Activated CD8-positive, alpha-beta memory T cell treated with anti-CD3 and anti-CD28 coated beads, Interleukin-2, amount 50 U/mL, for 4 hours (primary cell): ENCODE measurements at places on chromosomes 5 and 9.

DNA sequence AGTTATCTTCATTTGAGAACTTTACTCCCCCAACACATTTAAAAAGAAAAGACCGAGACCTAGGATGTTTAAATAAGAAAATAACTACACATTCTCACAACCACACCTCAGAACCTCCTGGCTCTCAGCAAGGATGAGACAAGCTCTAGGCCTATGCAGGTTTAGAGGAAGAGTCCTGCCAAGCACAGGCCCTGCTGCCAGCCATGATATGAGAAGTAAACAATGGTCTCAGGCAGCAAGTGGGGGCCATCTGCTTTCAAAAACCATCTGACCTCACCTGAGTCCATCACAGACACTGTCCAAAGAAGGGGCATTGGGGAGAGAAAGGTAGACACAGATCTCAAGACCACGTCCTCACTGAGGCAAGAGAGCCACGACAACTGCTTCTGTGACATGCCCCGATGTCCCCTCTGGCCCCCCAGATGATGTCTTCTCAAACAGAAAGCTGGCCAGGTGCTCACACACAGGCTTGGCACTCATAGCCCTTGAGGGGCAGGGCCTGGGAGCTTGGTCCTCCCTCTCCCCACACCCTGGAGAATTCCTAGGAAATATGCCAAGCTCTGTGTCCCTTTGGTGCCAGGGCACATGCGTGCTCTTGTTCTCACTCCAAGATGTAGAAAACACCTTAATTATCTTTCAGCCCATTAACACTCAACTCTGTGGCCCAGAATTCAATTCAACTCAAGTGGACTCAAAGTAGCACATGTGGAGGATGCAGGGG lies 150.4 kb downstream of the FSTL4 start:
- no peak for DNase-seq

DNA sequence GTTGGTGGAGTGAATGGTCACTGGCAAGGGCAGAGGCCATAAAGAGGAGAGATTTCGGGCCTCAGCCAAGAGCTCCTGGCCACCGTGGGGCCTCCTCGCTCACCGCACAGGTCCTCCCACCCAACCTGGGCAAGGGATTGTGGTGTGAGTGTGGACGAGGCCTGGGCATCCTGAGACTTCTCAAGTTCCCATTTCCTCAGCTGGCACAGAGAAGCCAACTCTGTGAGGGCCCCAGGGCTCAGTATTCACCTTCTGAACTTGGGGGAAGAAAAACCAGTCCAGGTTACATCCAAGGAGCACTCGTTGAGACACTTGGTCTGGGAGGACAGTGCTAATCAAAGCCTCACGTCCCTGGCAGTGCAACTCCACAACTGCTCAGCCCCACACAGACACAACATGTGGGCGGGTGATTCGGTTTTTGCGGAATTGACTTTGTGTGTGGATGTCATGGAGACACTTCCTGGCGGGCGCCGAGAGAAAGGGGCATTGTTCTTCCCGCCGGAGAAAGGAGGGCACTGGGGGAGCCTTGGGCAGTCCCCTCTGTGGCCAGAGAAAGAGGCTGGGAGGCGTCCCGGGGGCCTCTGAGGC lies 28.5 kb upstream of the NKD2 start:
- DNase-seq = no peak

DNA sequence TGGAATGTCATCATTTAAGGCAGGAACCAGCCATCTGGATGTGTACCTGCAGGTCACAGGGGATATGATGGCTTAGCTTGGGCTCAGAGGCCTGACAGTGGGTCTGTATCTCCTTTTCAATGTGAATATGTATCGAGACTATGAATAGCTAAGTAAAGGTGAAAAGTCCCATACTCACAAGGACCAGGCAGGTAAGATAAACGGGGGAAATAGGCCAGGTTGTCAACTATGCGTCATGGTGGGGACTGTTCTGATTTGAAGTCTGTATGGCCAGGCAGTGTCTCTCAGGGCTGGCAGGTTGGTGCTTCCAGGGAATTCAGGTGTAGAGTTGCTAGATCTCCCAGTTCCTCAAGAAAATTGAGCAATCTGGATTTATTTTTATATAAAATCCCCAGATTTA lies 987.9 kb upstream of the WWC1 start:
- DNase-seq = no peak

GRCh38 chr5:77211691-77212047 lies 1.2 kb downstream of the PDE8B start:
- DNase-seq = no peak

GRCh38 chr5:143807401-143807800 lies 4.6 kb upstream of the HMHB1 start:
- DNase-seq = no peak

DNA sequence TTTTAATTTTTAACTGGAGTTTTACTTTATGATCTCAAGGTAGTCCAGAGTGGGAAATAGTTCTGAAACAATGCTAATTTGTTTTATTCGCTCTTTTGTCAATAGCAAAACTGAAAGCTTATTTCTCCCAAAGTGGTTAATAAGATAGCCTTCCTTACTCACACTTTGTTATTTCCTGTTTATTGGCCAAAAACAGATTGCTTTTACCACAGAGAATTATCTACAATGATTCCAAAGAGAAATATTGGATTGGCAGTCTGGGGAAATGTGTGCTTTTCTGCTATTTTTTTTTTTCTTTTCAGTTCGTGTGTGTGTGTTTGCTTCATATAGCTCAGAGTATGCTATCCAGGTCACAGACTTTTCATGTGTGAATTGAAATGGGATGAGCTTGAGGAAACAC lies 756.7 kb upstream of the RGMB start:
- no peak for DNase-seq

DNA sequence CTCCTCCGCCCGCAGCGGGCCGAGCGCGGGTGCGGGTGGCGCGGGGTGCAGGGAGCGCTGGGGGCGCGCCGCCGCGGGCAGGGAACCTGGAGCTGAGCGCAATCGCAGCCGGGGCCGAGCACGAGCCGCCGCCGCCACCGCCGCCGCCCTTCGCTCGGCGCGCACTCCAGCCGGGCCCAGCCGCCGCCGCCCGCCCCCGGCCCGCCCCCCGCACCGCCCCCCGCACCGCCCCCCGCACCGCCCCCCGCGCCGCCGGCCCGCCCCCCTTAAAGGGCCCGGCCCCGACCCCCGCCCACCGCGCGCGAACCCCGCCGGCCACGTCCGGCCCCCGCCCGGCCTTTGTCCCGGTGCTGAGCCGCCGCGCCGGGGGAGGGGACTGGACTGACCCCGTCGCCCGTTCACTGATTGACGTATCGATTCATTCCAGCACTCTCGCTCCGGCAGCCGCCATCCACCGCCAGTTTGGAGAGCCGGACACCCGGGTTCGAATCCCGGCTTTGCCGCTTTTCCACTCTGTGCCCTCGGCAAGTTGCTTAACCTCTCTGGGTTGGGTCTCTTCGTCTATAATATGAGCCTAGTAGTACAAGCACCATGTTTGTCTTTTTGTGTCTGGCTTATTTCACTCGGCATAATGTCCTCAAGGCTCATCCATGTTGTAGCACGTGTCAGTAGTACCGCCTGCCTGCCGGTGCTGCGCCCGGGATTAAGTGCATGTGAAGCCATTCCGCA lies at the start of gene SH3PXD2B:
Gene SH3PXD2B (minus strand): TSS at position 168 of the 729 bp plus-strand sequence. CDS start 173 bp downstream, outside the sequence.
- peak; percentile 37 for DNase-seq

DNA sequence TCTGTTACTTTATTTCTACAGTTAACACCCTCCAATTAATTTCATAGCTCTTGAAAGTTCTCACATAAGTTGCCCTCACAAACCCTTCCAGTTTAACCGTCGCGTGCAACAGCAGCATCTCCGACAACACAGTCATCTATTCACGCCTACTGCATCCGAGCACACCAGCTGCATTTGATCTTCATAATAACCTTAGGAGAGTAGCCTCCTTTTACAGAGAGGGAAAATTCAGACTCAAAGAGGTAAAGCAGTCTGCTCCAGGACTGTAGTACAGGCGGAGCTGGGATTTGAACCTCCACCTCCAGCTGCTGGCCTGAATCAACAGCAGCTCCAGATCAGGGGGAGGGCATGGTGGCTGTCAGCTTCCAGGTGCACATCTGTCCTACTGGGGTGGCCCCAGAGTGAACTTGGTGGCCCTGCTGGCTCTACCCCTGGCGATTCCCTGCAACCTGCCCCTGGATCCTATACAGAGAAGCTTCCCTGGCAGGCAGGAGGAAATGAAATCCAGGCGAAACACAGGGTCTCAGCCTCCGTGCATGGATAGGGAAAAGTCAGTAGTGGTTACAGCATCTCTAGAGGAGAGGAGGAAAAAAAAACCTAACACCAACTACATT lies 71.6 kb upstream of the UNC5A start:
- DNase-seq = no peak

GRCh38 chr5:54309691-54310432 lies 511 bp downstream of the ARL15 start:
- peak; percentile 30 for DNase-seq

- no peak for DNase-seq
Observed at GRCh38 chr5:148734518-148734917, 80.2 kb upstream of the HTR4 start.

DNA sequence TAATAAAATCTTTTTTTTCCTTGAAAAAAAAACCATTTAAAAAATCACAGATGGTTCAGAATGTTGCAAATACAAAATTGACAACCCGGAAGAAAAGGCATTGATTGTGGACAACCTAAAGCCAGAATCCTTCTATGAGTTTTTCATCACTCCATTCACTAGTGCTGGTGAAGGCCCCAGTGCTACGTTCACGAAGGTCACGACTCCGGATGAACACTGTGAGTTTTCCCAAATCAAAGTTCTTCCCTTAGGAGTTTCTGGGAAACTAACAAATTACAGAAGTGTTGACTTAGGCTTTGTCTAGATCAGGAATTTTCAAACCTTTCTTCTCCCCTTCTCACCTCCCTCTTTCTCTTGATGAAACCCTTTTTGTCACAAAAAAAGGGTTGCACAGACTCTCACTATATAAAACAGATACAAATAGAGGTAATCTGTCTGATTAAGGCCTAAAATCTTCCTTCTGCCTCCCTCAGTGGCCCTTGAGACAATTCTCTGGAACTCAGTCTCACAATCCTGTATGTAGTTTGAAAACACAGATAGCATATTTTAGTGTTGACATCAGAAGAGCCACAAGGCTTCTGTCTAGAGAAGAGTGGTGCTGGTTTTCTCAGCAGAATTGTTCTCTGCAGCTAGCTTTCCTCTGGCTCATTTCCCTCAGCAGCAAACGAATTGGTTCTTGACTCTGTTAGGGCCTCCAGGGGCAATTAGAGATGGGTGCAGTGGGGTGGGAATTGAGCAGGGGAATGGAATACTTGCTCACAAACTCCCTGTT lies 79.5 kb downstream of the OSMR start:
- no peak for DNase-seq

GRCh38 chr9:109805050-109805449 lies 25.1 kb downstream of the PALM2AKAP2 start:
- no peak for DNase-seq

DNA sequence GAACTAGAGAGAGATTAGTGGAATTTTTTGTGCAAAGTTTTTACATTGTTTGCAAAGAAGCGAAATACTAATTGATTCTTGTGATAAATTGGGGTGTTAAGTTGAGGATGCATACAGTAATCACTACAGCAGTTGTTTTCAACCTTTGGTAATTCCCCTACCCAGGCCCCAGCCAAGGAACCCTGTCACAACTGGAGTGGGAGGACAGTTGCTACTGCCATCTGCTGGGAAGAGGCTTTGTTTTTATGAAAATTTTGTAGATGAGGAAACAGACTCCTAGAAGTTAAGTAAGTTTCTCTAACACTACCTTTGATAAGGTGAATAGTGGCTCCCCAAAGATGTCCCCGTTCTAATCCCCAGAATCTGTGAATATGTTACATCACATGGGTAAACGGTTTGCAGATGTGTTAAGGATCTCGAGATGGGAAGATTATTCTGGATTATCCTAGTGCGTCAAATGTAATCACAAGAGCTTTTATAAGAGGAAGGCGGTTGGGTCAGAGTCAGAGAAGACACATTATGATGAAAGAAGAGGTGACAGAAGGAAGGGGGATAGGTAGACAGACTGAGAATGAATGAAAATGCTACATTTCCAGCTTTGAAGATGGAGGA lies 34.0 kb upstream of the PPP1R2B start:
- DNase-seq = no peak

DNA sequence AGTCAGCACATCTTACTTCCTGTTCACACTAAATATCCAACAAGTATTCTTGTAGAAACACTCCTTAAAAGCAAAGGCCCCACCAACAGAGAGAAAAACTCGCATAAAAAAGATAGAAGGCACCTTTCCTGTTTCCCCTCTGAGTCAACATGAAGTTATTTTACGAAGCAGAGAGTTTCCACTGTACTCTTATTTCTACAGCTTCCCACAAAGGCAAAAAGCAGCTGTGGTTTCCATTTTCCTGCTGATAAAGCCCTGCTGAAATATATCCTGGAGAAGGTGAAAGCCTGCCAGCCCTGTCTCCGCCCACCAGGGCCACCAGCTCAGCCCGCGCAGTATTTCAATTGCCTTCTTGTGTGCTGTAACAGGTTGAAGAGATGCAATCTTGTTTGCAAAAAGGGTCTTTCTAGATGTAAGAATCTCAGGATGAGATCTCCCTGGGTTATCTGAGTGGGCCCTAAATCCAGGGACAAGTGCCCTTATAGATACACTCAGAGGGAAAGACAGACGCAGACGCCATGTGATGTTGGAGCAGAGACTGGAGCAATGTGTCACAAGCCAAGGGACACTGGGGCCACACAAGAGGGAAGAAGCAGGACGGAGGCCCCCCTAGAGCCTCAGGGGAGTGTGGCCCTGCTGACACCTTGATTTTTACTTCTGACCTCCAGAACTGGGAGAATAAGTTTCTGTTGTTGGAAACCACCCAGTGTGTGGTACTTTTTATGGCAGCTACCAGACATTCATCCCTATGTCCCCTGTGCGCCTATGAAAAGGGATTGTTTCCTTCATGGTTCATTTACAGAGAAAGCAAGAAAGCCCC lies 19.9 kb downstream of the SEMA4D start:
- DNase-seq = peak; percentile 69

DNA sequence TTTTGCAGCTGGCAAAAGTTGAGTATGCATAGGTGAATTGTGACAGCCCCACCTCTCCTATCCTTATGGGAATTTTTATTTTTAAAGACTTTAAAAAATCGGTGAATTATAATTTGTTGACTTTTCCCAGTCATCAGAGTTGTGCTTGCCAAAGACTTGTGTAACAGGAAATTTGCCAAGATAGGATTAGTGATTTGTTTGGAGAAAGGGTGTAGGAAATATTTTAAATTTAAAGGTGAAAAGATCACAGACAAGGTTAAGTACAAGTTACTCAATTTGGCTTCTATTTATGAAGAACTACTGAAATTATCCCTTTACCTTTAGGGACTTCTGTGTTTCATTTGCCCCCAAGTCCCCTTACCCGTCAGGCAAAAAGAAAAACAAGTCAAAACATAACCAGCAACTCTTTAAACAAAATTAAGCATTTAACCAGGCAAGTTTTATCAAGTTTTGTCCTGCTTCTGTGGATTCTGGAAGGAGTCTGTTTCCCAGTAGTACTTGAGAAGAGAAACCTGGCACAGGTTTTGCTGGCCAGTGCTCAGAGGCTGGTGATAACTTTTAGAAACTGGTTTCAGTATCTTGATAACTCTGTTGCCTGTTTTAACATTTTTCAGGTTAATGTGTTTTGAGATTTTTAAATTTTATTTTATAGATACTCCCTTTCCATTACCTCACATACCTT lies 285.4 kb downstream of the MAST4 start:
- no peak for DNase-seq

GRCh38 chr9:76690973-76691370 lies 73.3 kb upstream of the PCA3 start:
- no peak for DNase-seq

- no peak for DNase-seq
Observed at GRCh38 chr5:40879163-40879942, 29.9 kb upstream of the C7 start.

- no peak for DNase-seq
Observed at GRCh38 chr5:141934099-141934844, 10.6 kb downstream of the DELE1 start.

GRCh38 chr9:121333950-121334773 lies 35.9 kb downstream of the STOM start:
- DNase-seq = no peak
